ENCODE measurements at places on chromosomes 1 and 21.
A peak's percentile ranks its signal among the peaks of the same experiment; 100 is the strongest.

GRCh38 chr1:213409971-213410370, 358.9 kb downstream of the RPS6KC1 start:
- no peak for DNase-seq

- no peak for DNase-seq
Measured at GRCh38 chr1:50553921-50554320, 130.7 kb upstream of the DMRTA2 start.

DNA sequence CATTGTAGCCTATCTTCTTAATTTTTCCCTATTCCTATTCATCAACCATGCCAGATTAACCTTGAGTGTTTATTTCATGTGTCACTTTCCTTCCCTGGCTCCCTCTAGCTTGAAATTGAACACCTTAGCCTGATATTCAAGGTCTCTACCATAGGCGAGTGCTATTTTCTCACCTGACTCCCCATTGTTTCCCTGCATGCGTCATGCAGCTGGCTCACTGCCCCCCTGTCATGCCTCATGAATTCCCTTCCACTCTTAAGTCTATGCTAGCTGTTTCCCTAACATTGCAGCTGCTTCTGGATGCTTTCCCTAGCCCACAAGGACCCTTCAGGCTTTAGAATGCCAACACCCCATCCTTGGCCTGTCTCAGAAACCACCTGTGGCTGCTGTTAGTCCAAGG, 56.7 kb upstream of the CD1D start:
- no peak for DNase-seq

DNA sequence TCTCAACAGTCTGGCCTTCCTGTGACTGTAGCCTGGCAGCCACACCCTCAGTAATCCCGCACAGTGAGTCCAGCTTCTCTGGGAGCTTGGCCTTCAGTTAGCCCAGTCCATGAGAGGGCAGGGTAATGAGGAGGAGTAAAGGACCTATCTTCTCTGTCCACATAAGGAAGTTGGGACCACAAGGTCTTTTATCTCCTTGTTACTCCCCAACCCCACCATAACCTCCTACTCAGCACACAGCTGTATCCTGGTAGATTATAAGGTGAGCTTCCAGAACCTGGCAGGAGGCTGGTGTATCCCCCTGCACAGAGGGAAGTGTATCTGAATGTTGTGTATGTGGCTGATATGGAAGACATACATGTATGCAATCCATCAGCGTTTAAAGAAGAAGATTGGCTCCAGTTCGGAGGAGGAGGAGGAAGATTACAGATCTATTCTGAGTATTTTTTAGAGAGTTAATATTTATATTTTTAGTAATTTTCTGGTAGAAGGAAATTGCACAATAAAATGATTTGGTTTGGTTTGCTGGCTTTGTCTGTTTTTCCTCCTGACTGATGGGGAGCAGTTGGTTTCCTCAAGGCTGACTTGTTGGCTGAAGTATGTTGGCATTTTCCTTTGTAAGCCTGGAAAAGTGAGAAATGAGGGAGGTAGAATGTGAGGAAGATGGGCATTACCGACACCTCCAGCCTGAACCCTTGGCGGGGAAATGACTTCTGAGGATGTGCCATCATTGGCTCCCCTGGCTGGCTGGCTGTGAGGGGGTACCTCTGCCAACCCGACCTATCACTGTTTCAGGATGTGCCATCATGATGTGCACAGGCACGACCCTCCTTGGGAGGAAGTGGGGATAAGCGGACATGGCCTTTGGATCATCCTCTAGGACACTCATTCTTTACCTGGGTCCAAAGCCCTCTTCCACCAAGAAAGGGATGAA, 5.0 kb downstream of the C1orf226 start:
- DNase-seq: no peak

DNA sequence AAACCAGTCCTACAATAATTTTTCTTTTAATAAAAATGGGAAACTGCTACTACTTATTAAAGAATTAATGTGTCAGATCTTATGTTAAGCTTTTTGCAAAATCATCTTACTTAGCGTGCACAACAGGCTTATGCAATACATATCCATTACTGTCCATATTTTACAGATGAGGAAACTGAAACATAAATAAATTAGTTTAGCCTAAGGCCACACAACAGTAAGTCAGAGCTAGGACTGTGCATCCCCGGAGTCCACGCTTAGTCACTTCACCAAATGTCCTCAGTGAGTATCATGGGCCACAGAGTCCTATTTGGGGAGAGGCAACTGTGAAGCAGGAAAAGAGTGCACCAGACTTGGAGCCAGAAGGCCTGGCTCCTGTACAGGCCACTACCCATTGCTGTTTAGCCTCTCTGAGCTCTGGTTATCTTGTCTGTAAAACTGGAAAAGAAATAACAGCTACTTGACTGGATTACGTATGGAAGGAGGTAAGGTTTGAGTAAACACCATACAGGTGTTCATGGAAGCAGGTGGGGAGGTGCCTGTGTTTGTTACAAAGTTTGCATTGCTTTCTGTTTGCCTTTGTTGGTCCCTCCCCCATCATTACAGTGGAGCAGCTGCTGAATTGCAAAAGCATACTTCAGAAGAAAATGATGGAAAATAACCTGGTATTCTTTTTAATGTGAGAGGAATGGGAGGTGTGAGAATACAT, 192.8 kb downstream of the FCRL5 start:
- DNase-seq: peak; percentile 89

GRCh38 chr1:162353078-162353477, 23.6 kb downstream of the SPATA46 start:
- no peak for DNase-seq

DNA sequence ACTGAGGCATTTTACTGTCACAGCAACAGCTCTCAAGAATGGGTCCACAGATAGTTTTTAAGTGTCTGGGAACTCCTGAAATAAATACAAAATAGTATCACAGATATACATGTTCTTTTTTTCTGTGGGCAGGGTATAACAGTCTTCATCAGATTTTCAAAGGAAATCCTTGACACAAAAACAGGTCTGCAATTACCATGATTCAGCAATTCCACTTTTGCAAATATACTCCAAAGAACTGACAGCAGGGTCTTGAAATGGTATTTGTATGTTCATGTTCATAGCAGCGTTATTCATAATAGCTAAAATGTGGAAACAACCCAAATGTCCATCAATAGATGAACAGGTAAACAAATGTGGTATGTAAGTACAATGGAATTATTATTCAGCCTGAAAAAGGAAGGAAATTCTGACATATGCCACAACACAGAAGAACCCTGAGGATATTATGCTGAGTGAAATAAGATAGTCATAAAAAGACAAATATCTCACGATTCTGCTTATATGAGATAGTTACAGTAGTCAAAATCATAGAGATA, 85.0 kb downstream of the EPS15 start:
- no peak for DNase-seq

- DNase-seq: no peak
Measured at GRCh38 chr1:205630241-205630640, 1.6 kb downstream of the ELK4 start.

DNA sequence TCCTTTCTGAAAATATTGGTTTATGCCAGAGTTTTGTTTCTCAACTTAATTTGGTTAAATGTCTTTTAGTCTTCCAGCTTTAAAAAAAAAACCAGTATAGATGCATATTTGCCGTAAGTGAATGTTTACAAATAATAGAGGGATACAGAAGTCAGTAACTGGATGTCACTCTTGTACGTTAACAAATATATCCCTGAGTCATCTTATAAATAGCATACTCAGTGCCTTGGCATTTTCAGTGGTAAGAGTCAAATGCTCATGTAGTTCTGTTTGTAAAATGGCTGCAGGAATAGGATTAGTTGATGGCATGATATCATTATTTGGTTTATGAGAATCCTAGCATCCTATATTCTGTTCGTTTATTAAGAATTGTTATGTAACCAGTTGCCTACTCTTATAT, 55.4 kb downstream of the SPEN start:
- no peak for DNase-seq

DNA sequence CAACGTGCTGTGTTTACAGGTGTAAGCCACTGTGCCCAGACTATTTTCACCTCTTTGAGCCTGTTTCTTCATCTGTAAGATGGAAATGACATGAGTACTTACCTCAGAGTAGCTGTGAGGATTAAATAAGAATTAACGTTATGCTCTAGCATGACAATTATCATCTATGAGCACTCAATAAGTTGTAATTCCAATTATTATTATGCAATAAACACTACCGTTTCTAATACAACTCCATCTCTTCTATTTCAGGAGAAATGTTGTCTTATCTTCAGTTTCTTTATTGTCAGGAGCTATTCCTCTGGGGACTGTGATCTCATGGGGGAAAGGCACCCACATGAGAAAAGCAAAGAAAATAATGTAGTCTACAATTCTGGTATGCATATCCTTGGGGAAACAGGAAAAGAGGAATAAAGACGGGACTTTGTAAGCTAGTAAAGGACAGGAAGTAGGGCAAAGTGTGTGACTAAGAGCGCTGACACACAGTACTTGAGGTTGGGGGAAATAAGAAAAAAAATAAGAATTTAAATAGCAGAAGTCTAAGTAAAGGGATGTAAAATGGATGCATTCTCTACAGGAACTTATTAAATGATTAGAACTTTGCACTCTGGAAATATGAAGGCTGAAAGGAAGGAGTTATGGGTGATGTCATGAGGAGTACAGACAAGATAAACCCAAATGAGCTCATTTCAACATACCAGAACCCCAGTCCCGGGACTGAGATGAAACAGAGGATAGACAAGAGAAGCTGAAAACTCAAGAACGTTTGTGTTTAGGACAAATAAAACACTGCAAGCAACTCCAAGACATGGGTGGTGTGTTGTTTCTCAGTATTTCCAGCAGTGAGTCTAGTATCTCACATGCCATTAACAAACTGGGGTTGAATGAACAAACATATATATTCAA, 9.8 kb downstream of the PHC2 start:
- DNase-seq: no peak

GRCh38 chr1:108140177-108140576, 60.0 kb downstream of the SLC25A24 start:
- DNase-seq: no peak

GRCh38 chr21:45388011-45388521, 16.9 kb upstream of the COL18A1 start:
- no peak for DNase-seq

DNA sequence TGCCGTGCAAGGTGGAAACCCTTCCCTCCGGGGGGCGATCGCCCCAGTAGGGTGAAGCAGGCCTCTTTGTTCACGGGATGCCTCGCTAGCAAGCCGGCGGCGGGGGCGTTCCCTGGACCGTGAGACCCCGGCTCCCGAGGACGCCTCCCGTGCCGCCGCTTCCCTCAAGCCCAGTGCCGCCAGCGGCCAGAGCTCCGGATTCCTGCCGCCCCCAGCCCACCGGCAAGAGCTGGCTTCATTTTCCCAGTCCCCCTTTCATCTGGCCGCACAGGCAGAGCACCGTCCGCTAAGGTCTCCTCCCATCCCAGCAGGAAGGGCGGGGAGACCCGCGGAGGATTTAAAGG, 16.3 kb downstream of the IER5 start:
- DNase-seq: peak; percentile 81

DNA sequence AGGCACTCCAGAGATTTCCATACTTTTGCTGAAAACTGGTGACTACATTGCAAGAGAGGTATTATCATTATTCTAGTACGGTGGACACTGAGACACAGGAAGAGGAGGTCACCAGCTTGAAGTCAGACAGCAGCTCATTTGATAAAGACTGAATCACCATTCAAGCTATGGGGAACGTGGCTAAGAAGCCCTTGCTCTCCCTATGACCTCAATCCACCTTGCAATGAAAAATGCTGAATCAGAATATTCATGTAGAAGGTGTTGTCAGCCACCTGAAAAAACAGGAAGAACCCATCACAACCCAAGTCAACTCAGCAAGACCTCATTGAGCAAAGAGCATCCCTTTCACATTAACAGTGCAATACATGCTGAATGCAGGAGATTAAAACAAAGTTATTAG, 59.0 kb upstream of the FGGY start:
- DNase-seq: peak; percentile 66

DNA sequence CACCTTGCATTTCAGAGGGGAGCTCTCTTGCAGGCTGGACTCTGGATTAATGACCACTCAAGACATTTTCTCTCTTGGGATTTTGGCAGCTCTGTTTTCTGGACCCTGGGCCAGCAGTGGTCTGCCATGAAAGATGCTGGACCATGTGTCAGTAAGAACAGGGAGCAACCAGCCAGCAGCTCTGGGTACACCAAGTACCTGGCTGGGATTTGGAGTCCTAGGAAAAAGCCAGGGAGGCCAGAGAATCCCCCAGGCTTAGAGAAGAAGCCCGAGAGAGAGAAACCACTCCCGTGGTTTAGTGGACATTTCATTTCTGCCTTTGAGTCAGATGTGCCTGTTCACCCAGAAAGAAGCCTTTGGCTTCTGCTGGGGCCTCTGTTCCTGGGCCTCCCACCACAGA, 2.5 kb downstream of the NFASC start:
- no peak for DNase-seq

- DNase-seq: no peak
Measured at GRCh38 chr1:91754348-91754747, 131.6 kb downstream of the TGFBR3 start.

DNA sequence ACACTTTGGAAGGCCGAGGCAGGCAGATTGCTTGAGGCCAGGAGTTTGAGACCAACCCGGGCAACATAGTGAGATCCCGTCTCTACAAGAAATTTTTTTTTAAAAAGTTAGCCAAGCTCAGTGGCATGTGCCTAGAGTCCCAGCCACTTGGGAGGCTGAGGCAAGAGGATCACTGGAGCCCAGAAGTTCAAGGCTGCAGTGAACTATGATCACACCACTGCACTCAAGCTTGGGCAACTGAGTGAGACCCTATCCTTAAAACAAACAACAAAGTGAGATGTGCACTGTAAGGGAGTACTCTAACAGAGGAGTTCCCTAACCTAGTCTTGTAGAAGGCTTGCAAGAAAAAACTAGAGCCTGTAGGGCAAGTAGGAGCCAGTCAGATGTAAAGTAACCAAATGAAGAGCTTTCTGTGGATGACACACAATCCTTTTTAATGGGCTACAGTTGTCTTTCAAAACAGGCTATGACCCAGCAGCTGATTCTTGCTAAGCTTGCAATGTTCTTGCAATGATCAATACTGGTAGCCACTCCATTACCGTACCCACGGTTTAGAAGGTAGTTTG, 38.0 kb upstream of the SRP9 start:
- no peak for DNase-seq

DNA sequence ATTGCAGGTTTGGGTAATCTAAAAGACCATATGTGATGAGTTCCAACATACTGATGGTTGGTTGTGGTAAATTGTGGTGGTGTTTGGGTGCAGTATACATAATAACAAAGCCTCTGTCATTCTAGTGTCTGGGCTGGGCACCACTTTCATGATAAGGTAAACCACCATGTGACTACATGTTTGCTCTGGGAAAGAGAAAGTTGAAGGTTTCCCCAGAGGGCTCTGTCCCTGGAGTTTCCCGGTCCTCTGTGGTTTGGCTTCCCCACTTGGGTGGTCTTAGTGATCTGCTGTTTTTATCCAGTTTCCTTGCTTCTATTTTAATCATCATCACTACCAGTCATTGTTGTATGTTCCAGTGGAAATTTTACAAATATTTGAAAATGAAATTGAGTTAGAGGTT, 55.9 kb upstream of the TSPAN2 start:
- DNase-seq: no peak

DNA sequence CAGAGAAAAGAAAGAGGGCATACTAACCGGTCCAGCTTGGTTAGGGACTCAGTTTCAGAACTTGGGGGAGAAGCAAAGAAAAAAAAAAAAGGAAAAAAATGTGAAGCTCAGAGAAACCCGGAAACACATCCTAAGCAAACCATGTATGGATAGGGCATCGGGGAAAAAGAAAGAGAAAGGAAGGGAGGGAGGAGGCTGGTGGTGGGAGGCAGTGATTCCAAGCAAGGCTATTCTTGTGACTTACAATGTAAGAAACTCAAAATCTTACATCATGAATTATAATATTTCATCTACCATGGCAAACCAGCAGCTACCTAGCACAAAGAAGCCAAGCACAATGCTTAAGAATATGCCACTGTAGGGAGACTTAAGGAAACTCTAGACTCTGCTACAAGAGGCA, 60.3 kb downstream of the UBR4 start:
- DNase-seq: no peak

- DNase-seq: peak; percentile 4
Measured at GRCh38 chr1:86468501-86468977, at the start of gene CLCA1. TSS of gene CLCA1 (plus strand) at chr1:86468927. CDS start at chr1:86468972, 45 bp downstream.
